ENCODE measurements at places on chromosomes 11 and 22.

- DNase-seq, result no peak
Observed at GRCh38 chr11:71563406-71563805, 2.0 kb upstream of the KRTAP5-10 start.

DNA sequence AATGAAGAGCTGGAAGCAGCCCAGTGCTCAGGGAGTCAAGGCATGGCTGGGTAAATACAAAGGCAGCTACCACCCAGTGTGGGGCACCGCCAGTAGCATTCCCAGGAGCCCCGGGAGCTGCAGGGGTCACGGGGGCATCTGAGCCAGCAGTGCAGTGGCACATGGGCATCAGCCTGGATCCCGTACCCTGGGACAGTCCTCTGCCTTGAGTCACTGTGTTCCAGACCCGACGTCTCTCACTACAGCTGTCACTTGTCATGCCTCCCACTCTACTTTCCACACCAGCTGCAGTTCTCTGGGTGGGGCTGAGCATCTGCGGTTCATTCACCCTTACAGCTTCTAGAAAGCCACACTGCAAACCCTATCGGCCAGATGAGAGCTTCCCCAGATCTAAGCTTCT is 29.6 kb downstream of the DHCR7 start:
- DNase-seq, result no peak

GRCh38 chr22:22773427-22773826 is 114.2 kb upstream of the IGLL5 start:
- no peak for DNase-seq

DNA sequence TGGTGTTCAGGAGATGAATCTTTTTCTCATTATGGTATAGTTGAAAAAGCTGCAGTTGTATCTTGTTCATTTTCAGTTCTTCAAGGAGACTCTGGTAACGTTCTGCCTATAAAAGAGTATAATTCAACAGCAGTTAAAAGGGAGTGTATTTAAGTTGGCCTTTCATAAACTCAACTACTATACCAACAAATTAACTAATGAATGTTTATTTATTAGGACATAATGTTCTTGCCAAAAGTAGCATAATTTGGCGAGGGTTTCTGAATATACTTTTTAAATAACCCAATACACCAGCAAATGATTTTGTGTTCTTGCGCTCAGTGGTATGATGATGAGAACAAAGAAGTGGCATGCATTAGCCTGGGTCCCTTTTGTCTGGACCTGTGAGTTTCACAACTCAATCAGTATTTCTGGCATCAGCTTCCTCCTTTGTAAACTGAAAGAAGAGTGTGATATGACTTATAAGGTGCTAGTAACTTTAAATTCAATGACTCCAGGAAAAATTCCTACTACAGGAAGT is 10.9 kb downstream of the SMC1B start:
- DNase-seq, result no peak

DNA sequence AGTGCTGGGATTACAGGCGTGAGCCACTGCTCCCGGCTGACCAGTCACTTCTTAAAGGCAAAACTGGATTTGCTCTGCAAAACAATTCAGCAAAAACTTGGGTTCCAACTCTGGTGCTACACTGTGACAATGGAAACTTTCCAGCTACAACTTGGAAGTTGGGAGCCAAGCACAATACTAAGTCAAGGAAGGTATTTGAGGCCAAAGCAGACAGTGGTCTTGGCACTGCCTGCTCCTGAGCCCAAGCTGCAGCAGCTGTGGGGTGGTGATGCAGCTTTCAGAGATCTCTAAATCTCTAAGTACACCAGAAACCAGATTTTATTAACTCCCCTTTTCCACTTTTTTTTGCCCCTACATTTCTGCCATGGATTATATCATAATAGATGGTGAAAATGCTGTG is 17.5 kb downstream of the ADM start:
- no peak for DNase-seq
